ENCODE measurements at places on chromosomes 16 and 17. TPM values are rescaled to one million over a fixed set of nuclear protein-coding genes. Genes with fewer than 3 reads are reported as not detected.

Gene CCDC40
- total RNA-seq: 8.5 TPM

Gene CLEC18B
- total RNA-seq: 8.2 TPM

Gene SYNGR3
- 2.5 TPM for total RNA-seq

Gene CLCN7
- total RNA-seq: 98.1 TPM

Gene PRKCB
- 0.95 TPM for total RNA-seq

- no peaks in the 10 kb centered on the region for H3K27me3 ChIP-seq
- no peak for DNase-seq
- peaks cover 4% of the 10 kb centered on the region for H3K36me3 ChIP-seq
- peak overlapping the region; percentile 57 for H3K4me3 ChIP-seq
Observed at GRCh38 chr17:45170931-45171337, 9.3 kb downstream of the HEXIM2 start.

DNA sequence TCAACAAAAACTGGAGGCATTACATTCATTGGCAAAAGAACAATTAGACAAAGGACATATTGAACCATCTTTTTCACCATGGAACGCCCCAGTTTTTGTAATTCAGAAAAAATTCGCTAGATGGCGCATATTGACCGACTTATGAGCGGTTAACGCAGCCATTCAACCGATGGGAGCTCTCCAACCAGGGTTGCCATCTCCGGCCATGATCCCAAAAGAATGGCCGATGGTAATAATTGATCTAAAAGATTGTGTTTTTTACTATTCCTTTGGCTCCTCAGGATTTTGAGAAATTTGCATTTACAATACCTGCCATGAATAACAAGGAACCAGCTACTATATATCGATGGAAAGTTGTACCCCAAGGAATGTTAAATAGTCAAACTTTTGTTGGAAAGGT, 21.4 kb downstream of the ALOX15B start:
- H3K4me3 ChIP-seq: no peak overlapping the region
- no peaks in the 10 kb centered on the region for H3K36me3 ChIP-seq
- no peak overlapping the region for H3K27ac ChIP-seq
- peak; percentile 67 for DNase-seq
- H3K4me1 ChIP-seq: peaks cover 25% of the 10 kb centered on the region

DNA sequence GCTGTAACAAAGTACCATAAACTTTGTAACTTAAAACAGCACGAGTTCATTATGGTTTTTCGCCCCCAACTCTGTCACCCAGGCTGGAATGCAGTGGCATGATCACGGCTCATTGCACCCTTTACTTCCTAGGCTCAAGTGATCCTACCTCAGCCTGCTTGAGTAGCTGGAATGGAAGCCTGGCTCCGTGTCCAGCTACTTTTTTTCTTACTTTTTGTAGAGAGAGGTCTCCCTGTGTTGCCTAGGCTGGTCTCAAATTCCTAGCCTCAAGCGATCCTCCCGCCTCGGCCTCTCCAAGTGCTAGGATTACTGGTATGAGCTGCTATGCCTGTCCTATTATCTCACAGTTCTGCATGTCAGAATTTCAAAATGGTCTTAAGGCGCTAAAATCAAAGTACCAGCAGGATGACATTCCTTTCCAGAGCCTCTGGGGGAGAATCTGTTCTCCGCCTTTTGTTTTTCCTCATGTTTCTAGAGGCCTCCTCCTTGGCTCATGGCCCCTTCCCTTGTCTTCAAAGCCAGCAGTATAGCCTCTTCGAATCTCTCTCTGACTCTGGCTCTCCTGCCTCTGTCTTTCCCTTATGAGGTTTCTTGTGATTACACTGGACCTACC, 10.1 kb upstream of the PRM1 start:
- H3K36me3 ChIP-seq: no peaks in the 10 kb centered on the region
- H3K4me1 ChIP-seq: peaks cover 21% of the 10 kb centered on the region
- H3K4me3 ChIP-seq: no peak overlapping the region

DNA sequence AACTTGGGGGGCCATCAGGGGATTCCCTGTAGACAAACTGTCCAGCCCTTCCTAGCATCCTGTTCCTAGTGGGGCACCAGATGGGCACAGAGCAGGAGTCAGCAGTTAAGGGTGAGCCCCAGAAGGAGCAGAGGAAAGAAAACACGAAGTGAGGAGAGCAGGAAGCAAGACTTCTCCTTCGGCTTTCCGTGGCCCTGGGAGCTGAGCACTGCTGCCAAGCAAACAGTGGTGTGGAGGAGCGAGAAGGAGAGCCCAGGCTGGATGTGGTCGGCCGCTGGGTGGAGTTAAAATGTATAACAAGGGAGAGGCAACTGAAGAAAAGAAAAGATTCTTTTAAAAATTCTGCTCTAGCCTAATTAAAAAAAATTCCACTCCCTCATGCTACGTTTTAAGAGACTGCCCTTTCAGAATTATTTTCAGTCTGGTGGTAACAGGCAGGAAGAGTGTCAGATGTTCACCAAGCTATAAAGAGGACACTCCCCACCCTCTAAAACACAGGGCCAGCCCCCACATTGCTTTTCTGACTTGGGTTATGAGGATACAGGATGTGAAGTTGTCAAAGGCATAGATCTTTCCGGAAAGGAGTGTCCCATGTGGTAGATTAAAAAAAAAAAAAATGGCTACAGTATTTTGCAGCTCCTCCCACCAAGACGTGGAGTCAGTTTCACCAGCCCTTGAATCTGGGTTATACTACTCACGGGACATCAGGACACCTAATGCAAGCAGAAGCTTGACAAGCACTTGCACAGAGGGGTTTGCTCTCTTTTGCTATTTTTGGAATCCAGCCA, 74.9 kb upstream of the ZFHX3 start:
- H3K4me3 ChIP-seq: no peak overlapping the region
- DNase-seq: no peak
- no peaks in the 10 kb centered on the region for H3K27me3 ChIP-seq
- H3K36me3 ChIP-seq: no peaks in the 10 kb centered on the region

DNA sequence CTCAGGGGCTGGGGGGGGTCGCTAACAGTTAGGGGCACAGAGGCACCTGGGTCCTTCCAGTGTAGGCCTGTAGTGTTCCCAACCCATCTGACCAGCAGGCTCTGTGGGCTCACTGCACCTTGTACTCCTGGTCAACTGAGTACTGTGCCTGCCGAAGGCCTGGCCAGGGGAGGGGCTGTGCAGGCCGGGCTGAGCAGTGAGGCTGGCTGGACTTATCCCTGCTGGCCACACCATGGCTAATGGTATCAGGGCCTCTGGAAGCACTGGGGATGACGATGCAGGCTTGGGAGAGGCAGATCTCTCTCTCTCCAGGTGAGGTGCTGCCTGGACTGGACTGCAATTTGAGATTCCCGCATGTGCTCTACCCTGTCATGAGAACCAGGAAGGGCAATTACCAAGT, 58.9 kb upstream of the SDK2 start:
- no peak overlapping the region for H3K4me3 ChIP-seq
- peaks cover 4% of the 10 kb centered on the region for H3K4me1 ChIP-seq
- H3K27ac ChIP-seq: no peak overlapping the region
- H3K27me3 ChIP-seq: peaks cover 29% of the 10 kb centered on the region

- peak overlapping the region; percentile 47 for H3K27ac ChIP-seq
- H3K4me1 ChIP-seq: peaks cover 12% of the 10 kb centered on the region
- peaks cover 18% of the 10 kb centered on the region for H3K27me3 ChIP-seq
- H3K4me3 ChIP-seq: no peak overlapping the region
- no peak for DNase-seq
- H3K36me3 ChIP-seq: no peaks in the 10 kb centered on the region
Observed at GRCh38 chr16:5036228-5037156, 2.8 kb upstream of the NAGPA start.

DNA sequence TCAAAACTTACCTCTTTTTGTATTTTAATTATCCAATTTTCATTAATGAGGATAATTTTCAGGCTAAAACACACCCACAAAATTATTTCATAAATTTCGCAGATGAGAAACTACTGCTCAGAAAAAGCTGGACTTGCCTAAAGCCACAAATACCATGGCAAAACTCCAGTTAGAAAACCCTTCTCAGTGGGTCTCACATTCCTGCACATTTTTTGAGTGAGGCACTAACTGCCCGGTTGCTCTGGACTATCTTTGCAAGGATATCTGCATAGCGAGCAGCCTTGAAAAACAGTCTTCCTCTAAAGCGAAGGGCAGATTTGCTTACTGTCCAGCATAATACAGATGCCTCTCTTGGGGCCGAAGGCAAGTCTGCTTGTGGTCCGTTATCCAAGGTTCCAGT, 9.8 kb downstream of the MPHOSPH6 start:
- no peaks in the 10 kb centered on the region for H3K27me3 ChIP-seq
- H3K27ac ChIP-seq: no peak overlapping the region
- no peak overlapping the region for H3K4me3 ChIP-seq
- no peak for DNase-seq
- no peaks in the 10 kb centered on the region for H3K4me1 ChIP-seq
- peaks cover 48% of the 10 kb centered on the region for H3K36me3 ChIP-seq

- H3K27me3 ChIP-seq: no peaks in the 10 kb centered on the region
- H3K4me3 ChIP-seq: peak overlapping the region; percentile 96
- DNase-seq: no peak
Observed at GRCh38 chr17:8382052-8382879, 727 bp downstream of the RPL26 start.

- DNase-seq: no peak
- no peaks in the 10 kb centered on the region for H3K4me1 ChIP-seq
Observed at GRCh38 chr17:82076018-82076784, 10.6 kb upstream of the DUS1L start.

DNA sequence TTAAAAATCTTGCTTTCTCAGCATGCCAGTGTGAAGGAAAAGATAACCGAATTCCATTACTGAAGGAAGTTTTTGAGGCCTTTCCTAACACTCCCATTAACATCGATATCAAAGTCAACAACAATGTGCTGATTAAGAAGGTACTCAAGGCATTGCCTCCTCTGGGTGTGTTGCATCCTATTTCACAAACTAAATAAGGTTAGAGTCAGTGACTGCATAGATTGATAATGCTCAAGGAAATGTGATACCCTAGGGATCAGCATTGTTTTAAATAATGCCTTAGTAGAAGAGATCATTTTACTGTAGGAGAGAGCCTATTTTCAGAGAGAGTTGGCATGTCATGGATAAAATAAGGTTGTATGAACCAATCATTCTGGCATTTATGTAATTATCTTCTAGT, 36.8 kb downstream of the GDPD1 start:
- H3K36me3 ChIP-seq: peaks cover 4% of the 10 kb centered on the region
- DNase-seq: no peak
- H3K27me3 ChIP-seq: no peaks in the 10 kb centered on the region

- H3K4me3 ChIP-seq: no peak overlapping the region
- no peak overlapping the region for H3K27ac ChIP-seq
- no peak for DNase-seq
- H3K27me3 ChIP-seq: no peaks in the 10 kb centered on the region
Observed at GRCh38 chr17:70086516-70086915, 11.5 kb downstream of the KCNJ16 start.

DNA sequence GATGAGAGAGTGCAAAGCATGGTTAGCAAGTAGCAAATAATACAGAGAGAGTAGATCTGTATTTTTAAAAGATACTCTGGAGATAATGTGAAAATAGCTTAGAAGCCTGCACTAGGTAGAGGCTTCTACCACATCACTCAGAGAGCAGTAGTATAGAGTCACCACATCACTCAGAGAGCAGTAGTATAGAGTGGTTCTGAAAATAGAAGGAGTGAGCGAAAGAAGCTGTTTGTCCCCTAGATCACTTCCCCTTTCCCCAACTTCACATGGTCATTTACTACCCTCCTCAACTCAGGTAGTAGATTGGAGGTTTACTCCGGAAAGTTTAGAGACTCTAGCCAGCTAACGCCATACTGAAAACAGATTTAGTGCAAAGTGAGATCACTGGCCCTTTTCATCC, 17.1 kb downstream of the DGKE start:
- H3K36me3 ChIP-seq: peaks cover 22% of the 10 kb centered on the region
- no peak for DNase-seq

GRCh38 chr17:29562615-29563014, 4.2 kb downstream of the ABHD15 start:
- peaks cover 4% of the 10 kb centered on the region for H3K4me1 ChIP-seq
- peak overlapping the region; percentile 52 for H3K4me3 ChIP-seq
- peaks cover 3% of the 10 kb centered on the region for H3K36me3 ChIP-seq
- no peak overlapping the region for H3K27ac ChIP-seq

- no peak overlapping the region for H3K27ac ChIP-seq
- no peak for DNase-seq
- peaks cover 38% of the 10 kb centered on the region for H3K4me1 ChIP-seq
- no peaks in the 10 kb centered on the region for H3K27me3 ChIP-seq
- H3K36me3 ChIP-seq: no peaks in the 10 kb centered on the region
- no peak overlapping the region for H3K4me3 ChIP-seq
Observed at GRCh38 chr17:8857919-8858318, 9.6 kb downstream of the PIK3R6 start.

DNA sequence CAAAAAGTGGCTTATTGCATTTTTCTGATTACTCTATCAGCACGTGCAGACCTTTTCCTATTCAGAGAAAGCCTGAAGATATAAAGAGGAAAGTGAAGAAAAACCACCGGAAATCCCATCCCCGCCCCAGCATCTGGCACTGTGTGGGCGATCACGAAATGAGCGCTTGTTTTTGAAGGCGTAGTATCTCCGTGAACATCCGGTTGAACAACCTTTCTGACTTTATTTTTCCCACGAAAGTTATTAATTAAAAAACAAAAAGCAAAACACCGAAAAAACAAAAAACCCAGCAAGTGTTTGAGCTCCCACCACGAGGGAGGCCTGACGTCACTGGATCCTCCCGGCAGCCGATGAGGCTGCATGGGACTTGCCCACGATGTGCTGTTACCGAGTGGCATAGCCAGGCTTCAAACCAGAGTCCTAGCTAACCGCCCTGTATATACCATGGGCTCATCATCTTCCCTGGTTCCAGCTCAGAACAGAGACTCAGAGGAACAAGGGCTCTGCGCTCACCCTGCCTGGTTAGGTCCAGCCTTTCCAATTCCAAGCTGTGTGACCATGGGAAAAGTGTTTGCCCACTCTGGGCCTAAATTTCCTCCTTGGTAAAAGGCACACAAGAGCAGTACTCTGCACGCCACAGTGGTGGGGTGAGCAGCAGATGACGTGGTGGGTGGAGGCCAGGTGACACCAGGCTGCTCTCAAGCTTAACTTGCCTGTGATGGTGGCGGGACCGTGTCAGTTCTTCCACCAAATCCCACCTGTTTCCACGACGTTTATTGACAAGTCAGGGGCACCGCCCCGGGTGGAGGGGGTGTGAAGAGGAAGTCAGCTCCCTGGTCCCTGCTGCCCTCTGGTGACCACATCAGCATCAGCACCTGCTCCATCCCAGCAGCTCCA, 34.3 kb upstream of the IL21R start:
- no peaks in the 10 kb centered on the region for H3K36me3 ChIP-seq
- no peak overlapping the region for H3K27ac ChIP-seq
- no peak for DNase-seq
- peaks cover 3% of the 10 kb centered on the region for H3K4me1 ChIP-seq

DNA sequence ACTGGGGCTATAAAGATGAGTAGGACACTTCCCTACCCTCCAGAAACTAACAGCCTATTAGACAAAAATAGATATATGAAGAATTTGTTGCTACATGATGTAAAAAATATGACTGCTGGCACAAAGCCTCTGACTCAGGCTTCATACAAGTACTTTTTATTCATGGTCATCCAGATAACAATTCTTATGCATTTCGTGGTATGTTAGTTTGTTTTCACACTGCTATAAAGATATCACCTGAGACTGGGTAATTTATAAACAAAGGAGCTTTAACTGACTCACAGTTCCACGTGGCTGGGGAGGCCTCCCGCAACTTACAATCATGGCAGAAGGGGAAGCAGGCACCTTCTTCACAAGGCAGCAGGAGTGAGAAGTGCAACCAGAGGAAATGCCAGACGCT, 112.5 kb upstream of the HLF start:
- DNase-seq: no peak
- H3K36me3 ChIP-seq: peaks cover 12% of the 10 kb centered on the region
- no peaks in the 10 kb centered on the region for H3K27me3 ChIP-seq

Measured in type B pancreatic cell (in vitro differentiated cells).